GM04503 (cell line): ENCODE measurements at places on chromosomes 12 and 14.
A peak's percentile ranks its signal among the peaks of the same experiment; 100 is the strongest.

- no peak for DNase-seq
Observed at GRCh38 chr14:32601906-32602305, 272.8 kb downstream of the AKAP6 start.

DNA sequence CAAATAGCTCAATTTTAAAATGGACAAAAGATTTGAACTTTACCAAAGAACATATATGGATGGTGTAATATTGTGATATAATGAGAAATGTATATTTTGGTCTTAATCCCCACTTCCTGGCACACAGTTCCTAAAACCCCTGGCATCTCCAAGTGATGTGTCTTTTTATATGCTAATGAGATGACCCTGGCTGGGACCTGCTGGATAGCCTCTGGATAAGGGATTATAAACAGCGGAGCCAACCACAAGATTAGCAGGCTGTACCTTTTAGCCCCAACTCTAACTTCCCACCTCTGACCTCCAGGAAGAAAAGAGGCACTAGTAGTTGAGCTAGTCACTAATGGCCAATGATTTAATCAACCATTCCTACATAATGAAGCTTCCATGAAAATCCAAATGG is 130.0 kb downstream of the DPF3 start:
- no peak for DNase-seq

GRCh38 chr12:91993287-91994017 is 152.2 kb downstream of the BTG1 start:
- no peak for DNase-seq

GRCh38 chr12:132954471-132955048 is 1.5 kb downstream of the ZNF605 start:
- DNase-seq, result no peak

- no peak for DNase-seq
Observed at GRCh38 chr12:80567401-80567800, 123.4 kb downstream of the PTPRQ start.

DNA sequence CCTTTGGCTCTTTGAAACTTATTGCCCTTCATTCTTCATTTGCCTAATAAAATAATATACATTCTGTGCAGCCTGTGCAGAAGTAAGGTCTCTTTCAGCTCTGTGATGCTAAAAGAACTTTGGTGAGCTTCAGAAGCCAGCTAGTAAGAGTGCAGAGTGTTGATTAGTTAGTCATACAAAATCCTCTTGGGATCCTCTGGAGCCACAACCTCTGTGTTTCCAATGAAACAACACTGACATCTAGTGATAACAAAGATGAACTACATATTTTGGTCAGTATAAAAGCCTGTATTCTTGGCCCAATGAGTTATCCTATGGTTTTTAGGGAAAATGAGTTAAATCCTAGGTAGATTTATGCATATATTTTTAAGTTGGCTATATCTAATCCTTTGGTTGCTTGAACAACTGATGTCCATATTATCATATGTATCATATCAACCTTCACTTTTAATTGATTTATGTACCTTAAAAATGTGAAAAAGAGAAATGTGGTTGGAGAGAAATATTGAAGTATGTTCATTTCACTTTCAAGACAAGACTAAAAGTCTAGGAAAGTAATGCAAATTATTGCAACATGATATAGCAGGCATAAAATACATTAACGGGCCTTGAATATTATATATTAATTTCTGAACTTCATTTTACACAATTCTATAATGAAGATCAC is 158.4 kb downstream of the KLHL28 start:
- DNase-seq, result peak; percentile 11

DNA sequence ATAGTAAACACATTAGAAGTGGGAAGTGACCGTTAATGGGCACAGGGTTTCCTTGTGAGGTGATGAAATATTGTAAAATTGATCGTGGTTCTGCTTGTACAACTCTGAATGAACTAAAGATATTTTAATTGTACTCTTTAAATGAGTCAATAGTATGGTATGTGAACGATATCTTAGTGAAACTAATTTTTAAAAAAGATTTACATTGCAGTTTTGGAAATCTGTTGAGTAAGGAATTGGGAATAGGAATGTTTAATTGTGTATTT is 1.7 kb downstream of the ZNF410 start:
- DNase-seq, result no peak

- peak; percentile 50 for DNase-seq
Observed at GRCh38 chr12:80268924-80269749, 169.8 kb downstream of the OTOGL start.

GRCh38 chr12:12628013-12628412 is 16.3 kb downstream of the CREBL2 start:
- DNase-seq, result no peak

GRCh38 chr12:26863515-26863914 is 30.5 kb upstream of the ITPR2 start:
- no peak for DNase-seq

GRCh38 chr14:85519661-85520305 is 10.2 kb upstream of the FLRT2 start:
- no peak for DNase-seq

- no peak for DNase-seq
Observed at GRCh38 chr14:52254086-52254485, 13.4 kb upstream of the PTGDR start.

- DNase-seq, result no peak
Observed at GRCh38 chr14:24095271-24096068, 1.4 kb downstream of the PCK2 start.

DNA sequence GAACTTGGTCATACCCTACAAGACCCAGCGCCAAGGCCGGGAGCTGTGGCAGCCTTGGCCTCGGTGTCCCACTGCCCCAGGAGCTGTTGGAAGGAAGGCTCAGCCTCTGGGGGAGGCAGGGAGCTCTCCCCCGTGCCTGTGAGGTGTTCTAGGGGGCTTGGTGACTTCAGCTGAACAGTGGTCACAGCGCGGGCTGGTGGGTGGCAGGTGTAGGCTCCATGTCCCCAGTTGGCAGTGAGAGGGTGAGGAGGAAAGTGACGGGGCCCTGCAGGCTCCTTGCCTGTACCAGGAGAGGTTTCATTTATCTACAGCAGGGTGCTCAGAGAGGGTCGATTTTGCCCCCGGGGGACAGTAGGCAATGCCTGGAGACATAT is 47.5 kb downstream of the DLK1 start:
- no peak for DNase-seq

GRCh38 chr12:122197612-122197966 is 5.9 kb upstream of the B3GNT4 start:
- no peak for DNase-seq

- DNase-seq, result no peak
Observed at GRCh38 chr14:86774916-86775315, 1218.1 kb downstream of the GALC start.

DNA sequence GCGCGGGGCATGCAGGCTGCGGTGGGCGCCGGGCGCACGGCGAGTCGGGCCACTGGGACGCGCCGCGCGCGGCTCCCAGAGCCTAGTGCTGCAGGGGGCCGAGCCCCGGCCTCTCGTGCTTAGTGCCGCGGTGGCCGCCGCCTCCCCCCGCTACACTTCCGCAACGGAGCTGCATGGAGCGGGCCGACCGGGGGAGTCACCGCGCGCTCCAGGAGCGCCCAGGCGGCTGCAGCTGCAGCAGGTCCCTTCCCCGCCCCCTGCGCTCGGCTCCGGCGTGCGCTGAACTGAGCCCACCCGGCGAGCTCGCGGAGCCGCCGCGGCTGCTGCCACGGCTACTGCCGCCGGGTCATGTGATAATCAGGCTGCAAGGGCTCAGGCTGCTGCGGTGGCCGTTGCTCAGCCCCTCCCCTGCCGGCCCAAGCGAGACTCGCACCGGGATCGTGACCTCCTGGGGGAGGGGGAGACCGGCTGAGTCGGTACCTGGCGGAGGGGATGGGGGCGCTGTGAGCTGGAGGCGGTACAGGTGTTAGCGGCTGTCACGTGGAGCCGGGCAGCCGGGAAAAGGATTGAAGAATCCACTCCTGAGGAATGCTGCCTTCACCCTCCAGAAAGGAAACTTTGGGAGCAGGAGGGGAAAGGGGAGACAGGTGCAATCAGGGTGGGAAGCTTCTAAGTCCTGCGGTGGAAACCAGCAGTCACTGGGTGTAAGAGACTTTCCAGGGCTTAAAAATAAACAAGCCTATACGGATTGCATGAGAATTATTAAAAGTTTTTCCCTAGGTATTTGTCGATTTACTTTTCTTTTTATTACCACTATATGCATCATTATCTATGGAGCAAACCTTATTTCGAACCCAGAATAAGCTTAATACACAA is at the start of gene PPM1H:
Gene PPM1H (minus strand): TSS at position 352 of the 876 bp plus-strand sequence. CDS start 414 bp downstream, outside the sequence.
- no peak for DNase-seq

- DNase-seq, result no peak
Observed at GRCh38 chr12:63814146-63814772, 30.2 kb upstream of the SRGAP1 start.

DNA sequence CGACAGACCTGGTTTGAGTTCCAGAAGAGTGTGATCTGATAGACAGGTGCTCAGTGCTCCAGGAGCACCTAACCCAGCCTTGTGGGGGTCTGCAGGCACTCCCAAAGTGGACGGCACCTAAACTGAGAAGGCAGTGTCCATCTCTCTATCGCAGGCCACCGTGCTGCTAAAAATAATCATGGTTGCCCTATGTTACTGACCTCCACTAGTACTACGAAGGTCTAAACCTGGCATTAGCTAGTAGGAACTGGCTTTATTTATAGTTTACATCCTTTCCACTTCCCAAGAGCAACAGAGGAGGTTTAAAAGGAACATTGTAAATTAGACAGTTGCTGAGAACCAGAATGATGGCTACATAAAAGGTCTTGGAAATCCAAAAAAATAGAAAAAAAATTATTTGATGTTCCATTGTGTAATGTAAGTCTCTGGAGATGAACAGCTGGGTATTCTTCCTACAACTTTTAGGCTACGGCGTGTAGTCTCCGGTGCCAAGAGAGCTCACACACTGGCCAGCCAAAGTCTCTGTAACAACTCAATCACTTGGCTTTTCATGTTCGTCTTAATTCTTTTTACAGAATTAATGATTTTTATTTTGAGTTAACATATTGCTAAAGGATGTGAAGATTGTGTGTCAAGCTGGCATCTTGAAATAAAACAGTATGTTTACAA is 27.3 kb downstream of the PPFIBP1 start:
- DNase-seq, result no peak

GRCh38 chr12:32397696-32398095 is 1.7 kb upstream of the FGD4 start:
- no peak for DNase-seq

DNA sequence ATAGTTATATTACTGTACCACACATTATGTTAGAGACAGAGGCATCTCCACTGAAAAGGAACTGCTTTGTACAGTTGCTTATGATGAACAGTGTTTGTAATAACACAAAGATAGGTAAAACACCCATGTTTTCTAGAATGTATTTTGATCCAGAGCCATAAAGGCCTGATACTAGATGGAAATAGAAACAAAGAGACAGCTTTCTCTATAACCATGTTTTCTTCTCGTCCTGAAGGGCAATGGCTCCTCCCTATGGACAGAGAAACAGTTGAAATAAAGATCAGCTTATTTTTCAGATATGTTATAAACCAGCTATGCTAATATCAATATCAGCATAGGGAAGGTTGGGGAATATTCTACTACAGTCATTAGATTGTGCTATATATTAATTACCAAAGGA is 109.2 kb downstream of the ATXN7L3B start:
- DNase-seq, result no peak

GRCh38 chr12:75269209-75269608 is 59.6 kb upstream of the KCNC2 start:
- DNase-seq, result no peak

GRCh38 chr12:87441511-87441910 is 587.7 kb downstream of the C12orf50 start:
- no peak for DNase-seq

DNA sequence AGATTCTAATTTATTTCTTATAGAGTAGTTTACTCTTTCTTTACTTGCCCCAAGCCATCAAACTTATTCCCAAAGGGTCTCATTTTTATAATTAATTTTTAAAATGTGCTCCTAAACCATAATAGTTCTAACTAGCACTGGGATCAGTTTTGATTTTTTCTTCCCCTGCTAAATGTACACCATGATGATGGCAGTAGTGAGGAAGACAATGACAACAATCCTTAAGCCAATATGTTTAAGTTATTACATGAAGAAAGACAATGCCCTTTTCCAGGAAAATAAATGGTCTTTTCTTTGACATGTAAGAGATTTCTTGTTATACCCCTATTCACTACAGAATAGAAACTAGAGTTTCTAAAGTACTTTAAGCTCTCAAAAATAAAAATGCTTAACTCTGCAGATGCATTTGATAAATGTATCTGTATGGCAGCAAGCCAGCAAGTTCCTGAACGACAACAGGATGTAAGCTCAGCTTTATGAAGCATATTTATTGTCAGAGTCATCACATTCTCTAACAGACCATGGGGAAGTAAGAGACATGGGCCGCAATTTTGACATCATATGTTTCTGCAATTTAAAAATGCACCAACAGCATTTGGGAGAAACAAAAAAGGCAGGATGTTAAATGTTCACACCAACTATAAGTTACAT is 36.0 kb upstream of the SNX6 start:
- DNase-seq, result peak; percentile 54

DNA sequence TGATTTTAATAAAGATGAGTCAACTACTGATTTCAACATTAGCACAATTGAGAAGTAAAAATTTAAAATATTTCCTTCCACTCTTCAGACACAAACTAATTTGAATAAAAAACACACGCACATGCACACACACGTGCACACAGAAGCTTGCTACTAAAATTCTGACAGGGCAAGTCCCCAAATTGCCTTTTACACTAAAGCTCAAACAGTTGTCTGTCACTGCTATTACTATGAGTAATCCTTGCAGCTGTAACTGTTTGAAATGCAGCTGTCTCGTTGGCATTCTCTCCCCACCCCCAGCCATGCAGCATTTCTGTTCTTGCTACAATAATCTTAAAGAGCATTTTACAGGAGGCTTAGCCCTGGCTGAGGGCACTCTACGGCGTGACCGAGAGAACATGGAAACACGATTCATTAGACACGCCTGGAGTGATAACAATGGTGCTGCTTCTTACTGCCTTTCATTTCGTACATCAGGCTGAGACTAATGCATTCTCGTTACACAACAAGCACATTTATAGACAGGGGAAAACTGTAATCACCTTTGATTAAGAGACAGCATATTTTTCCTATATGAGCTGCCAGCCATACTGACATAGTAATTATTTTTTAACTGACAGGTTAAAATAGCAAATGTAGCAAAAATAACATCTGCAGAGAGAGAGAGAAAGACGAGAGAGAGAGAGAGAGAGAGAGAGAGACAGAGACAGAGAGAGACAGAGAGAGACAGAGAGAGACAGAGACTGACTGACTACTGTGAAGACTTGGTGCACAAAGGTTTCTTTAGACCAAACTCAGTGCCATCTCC is 153.8 kb downstream of the MED13L start:
- DNase-seq, result no peak

GRCh38 chr14:71593966-71594365 is 338.3 kb upstream of the RGS6 start:
- no peak for DNase-seq

DNA sequence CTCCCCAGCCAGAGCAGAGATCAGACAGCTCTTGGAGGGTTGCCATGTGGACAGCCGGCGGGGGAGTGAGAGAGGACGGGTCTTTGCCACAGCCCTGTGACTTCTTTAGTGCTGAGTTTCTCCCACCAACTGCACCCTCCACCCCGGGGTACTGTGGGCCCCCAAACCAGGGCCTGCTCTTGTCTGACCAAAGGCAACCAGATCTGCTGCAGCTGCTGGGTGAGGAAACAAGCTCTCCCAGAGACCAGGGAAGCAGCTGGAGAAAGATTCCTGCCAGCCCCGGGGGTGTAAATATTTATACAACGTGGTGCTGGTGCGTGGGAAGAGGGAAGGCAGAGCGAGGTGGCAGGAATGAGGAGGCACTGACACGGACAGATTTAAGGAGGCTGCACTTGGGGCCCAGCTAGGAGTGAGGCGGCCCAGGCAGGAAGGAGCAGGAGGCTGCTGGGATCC is 14.3 kb upstream of the ZFP36L1 start:
- no peak for DNase-seq
